ENCODE measurements at places on chromosomes 6 and 20.

GRCh38 chr6:21201637-21202350, 391.8 kb upstream of the SOX4 start:
- DNase-seq: no peak

- no peak for DNase-seq
Observed at GRCh38 chr6:49327005-49327404, 136.0 kb downstream of the MMUT start.

- peak; percentile 75 for DNase-seq
Observed at GRCh38 chr6:18388271-18388670, 1.1 kb downstream of the RNF144B start.

DNA sequence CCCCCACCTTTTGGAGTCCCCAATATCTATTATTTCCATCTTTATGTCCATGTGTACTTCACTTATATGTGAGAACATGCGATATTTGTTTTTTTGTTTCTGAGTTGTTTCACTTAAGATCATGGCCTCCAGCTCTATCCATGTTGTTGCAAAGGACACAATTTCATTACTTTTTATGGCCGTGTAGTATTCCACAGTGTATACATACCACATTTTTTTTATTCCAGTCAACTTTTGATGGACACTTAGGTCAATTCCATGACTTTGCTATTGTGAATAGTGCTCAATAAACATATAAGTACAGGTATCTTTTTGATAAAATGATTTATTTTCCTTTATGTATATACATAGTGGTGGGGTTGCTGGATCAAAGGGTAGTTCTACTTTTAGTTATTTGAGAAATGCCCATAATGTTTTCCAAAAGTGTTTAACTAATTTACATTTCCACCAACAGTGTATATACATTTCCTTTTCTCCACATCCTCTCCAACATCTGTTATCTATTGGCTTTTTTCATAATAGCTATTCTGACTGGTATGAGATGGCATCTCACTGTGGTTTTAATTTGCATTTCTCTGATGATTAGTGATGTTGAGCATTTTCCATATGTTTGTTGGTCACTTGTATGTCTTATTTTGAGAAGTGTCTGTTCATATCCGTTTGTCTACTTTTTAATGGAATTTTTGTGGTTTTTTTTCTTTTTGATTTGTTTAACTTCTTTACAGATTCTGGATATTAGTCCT, 34.0 kb upstream of the COL10A1 start:
- no peak for DNase-seq

- no peak for DNase-seq
Observed at GRCh38 chr6:116450185-116450710, 10.9 kb upstream of the CALHM6 start.

- no peak for DNase-seq
Observed at GRCh38 chr6:108363889-108364313, 69.0 kb downstream of the AFG1L start.

- no peak for DNase-seq
Observed at GRCh38 chr6:164183556-164184123, 769.1 kb downstream of the QKI start.

GRCh38 chr20:8912731-8913130, 156.2 kb upstream of the PLCB4 start:
- no peak for DNase-seq

DNA sequence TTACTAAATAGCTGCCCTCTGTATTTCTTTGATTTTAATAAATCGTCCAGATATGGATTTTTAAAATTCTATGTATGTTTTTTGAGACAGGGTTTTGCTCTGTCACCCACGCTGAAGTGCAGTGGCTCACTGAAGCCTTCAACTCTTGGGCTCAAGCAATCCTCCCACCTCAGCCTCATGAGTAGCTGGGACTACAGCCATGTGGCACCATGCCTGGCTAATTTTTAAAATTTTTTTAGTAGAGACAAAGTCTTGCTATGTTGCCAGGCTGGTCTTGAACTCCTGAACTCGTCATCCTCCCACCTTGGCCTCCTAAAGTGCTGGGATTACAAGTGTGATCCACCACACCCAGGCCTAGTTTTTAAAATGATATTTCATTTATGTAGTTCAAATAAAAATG, 47.4 kb upstream of the DDR1 start:
- DNase-seq: no peak

GRCh38 chr20:62143957-62144825, 622 bp downstream of the SS18L1 start:
- peak; percentile 88 for DNase-seq

GRCh38 chr20:48287021-48287494, 501.8 kb upstream of the SULF2 start:
- no peak for DNase-seq

DNA sequence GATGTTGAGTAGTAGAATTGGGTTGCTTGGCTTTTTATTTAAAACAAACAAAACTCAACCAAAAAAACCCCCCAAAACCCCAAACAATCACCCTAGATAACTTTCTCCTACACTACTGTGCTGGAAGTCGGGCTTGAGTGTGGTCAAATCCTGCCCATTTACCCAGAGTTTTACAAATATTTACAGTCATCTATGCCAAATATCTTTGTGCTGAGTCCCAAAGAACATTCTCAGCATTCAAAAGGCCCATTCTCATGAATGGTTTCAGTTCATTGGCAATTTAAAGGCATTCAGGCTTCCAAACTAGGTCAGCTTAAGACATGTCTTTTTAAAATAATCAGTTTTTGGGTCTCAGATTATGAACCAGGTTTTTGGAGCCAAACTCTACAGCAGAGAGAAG, 1.8 kb downstream of the RNF144B start:
- DNase-seq: no peak

GRCh38 chr20:17490501-17490900, 40.7 kb downstream of the BFSP1 start:
- no peak for DNase-seq

GRCh38 chr6:41535766-41536165, 10.4 kb upstream of the FOXP4 start:
- no peak for DNase-seq

- DNase-seq: no peak
Observed at GRCh38 chr6:136136274-136136673, 113.8 kb downstream of the MTFR2 start.

DNA sequence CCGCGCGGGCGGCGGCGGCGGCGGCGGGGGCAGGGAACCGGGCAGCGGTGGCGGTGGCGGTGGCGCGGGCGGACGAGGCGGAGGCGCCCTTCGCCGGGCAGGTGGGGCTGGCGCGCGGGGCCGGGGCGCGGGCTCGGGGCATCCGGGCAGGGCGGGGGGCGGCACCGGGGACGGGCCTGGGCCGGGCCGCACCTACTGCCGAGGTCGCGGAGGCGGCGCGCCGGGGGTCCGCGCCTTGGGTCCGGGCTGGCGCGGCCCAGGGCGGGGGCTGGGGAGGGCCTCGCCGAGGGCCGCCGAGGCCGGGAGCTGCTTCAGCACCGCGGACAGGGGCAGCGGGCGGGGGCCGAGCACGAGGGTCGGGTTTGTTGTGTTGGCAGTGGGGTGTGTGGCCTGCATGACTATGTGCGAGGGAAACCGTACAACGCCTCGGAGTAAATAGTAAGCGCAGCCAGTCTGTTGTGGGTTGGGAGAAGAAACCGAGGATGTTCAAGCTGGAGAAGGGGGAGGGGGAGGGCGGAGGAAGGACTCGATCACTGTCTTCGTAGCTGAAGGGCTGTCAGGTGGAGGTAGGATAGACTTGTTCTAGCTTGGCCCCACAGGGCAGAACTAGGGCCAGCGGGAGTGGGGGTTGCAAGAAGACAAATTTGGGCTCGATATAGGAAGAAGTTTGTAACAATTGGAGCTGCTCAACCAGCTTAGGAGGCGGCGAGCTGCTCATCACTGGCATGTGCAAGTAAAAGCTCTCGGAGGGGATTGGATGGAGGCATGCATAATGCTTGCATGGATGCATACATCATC, 593 bp downstream of the MMP24 start:
- DNase-seq: peak; percentile 51

DNA sequence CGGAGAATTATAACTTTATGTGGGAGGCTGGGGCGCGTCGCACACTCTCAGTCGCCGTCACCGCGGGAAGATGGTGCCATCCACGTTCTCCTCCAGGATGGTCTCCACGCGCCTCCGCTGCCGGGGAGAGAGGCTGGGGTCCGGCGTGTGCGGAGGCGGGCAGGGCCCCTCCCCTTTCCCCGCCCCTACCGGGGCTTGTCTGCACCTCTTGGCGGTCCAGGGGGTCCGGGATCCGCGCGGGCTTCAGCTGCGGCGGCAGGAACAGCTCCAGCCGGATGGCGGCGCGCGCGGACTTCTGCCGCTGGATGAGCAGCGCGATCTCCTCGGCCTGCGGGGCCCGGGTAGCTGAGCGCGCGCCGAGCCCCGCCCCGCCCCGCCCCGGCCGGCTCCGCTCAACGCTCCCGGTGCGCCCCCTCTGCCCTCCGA, 807 bp downstream of the LKAAEAR1 start:
- peak; percentile 91 for DNase-seq

- DNase-seq: no peak
Observed at GRCh38 chr20:61449916-61450315, 197.9 kb downstream of the CDH4 start.

- peak; percentile 88 for DNase-seq
Observed at GRCh38 chr6:22025468-22026163, 271.2 kb downstream of the PRL start.

DNA sequence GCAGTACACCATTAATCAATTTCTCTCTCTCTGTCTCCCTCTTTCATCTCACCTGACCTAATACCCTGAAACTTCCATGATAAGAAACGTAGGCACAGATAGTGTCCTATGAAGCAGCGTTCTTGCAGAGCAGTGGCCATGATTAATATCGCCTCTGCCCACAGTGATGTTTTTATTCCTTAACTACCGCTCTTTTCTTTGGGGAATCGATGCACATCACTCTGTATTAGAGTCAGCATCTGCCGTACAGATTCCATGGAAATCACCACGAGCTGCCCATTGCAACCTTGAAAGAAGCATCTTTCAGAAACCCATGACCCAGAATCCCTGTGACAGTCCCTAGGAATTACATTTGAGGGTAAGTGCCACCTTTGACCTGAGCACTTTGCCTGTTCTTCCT, 152.0 kb upstream of the ECI2 start:
- no peak for DNase-seq

- DNase-seq: no peak
Observed at GRCh38 chr20:54550776-54551396, 75.5 kb downstream of the DOK5 start.

GRCh38 chr6:3884007-3884745, 35.0 kb downstream of the FAM50B start:
- no peak for DNase-seq

- DNase-seq: no peak
Observed at GRCh38 chr6:140909625-140910024, 1223.1 kb upstream of the GJE1 start.

- no peak for DNase-seq
Observed at GRCh38 chr6:90227213-90227612, 69.4 kb downstream of the BACH2 start.

DNA sequence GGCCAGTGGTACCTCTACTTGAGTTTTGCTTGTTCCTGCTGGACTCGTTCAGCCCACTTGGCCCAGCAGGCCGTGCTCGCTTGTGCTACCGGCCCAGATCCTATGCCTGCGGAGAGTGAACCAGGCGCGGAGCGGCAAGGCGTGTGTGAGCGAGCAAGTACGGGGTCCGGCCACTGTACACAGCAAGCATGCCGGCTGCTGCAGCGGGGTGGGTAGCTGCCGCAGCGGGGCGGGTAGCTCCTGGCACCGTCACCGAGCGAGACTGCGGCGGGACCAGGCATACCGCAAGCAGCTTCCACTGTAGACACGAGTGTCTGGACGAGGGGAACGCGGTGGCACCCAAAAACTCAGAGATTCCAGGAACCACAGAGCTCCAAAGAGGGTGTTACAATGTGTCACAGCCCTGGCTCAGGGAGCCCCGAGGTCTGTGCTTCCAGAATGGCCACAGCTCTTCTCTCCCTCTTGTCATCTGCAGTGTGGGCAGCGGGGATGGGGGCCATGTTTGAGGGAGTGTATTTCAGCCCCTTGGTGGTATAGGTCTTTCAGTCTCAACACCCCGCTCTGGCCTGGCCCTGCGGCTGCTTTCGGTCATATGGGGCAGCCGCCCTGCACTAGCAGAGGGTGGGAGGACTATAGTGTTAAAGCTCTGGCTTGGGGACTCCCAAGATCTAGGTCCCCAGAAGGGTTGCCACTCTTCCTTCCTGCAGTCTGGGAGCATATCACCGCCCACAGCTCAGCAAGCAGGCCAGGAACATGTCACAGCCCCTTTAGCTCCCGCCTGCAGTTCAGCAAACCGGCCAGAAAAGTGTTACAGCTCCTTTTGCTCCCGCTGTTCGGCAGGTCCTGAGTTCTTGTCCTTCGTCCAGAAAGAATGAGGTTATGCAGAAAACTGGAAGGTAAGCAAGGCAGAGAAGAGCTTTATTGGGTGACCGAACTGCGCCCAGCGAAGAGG, 6.1 kb upstream of the RWDD1 start:
- DNase-seq: no peak

GRCh38 chr6:143117108-143117507, 56.4 kb downstream of the AIG1 start:
- no peak for DNase-seq

DNA sequence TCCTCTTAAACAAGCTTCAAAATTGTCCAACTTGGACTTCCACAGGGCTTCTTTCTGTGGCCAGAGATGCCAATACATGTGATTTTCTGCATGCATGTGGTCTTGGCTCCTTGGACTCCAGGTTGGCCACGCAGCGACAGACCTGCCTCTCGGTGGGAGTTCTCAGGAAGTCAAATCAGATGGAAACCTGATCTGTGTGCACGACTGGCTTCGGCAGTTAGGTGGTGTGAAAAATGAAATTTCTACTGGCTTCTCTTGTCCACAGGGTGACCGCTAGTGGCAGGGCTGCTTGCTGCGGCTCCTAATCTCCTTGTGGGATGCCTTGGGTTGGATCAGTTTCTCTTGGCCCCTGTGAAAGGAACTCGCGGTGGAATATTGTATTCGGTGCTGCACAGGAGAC, 57.3 kb downstream of the PHACTR3 start:
- no peak for DNase-seq

GRCh38 chr6:139597087-139597763, 222.8 kb upstream of the CITED2 start:
- DNase-seq: no peak

GRCh38 chr6:35694462-35694861, 5.7 kb upstream of the FKBP5 start:
- DNase-seq: peak; percentile 83

GRCh38 chr20:24449026-24449720, 20.3 kb upstream of the SYNDIG1 start:
- DNase-seq: no peak

- no peak for DNase-seq
Observed at GRCh38 chr20:62788607-62789006, 7.7 kb upstream of the MRGBP start.

GRCh38 chr6:31879143-31879542, 346 bp upstream of the SLC44A4 start:
- no peak for DNase-seq

GRCh38 chr6:162618448-162619002, 109.0 kb downstream of the PRKN start:
- no peak for DNase-seq

- DNase-seq: no peak
Observed at GRCh38 chr6:46893648-46894047, 28.1 kb downstream of the ADGRF5 start.

DNA sequence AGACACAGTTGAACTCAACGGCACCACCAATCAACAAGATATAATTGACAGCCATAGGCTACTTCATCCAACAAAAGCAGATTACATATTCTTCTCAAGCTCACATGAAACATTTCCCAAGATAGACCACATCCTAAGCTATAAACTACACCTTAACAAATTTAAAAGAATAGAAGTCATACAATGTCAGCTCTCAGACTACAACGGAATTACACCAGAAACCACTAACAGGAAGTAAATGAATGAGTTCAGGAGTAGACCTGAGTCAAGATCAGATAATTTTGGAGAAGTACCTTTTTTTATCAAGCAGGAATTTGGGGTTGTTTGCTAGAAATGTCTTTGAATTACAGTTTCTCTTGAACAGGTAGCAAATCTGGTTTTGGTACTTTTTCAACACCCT, 237.8 kb downstream of the TBX18 start:
- no peak for DNase-seq

Measured in suppressor macrophage treated with lipopolysaccharide for 1 hour (primary cell).